Cerebellum (tissue), 4 donors: ENCODE measurements at places on chromosomes 4 and X.
A peak's percentile ranks its signal among the peaks of the same experiment; 100 is the strongest.

DNA sequence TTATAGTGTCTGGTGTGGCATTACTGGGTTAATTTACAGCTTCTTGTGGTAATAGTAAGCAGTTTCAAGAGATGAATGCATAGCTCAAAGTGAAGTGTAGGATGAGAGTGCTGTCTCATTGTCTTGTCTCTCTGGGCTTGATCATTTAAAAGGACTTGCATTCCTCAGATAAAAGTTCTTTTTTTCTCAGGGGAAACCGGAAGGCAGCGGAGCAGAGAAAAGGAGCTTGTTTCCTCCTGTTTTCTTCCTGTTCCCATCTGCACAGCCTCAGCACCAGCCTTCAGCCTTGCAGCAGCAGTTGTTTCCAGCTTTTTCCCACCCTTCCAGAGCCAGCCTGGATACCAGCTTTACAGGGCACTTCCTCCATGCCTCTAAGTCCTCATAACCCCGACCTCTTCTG is 61.4 kb upstream of the LGI2 start:
- no peak for DNase-seq

- DNase-seq, result peak; percentile 13
Observed at GRCh38 chrX:119790977-119791436, 423 bp downstream of the RPL39 start.

GRCh38 chrX:72026341-72027023 is 105.2 kb downstream of the RTL5 start:
- DNase-seq, result no peak

- no peak for DNase-seq
Observed at GRCh38 chr4:153643406-153644383, 40.4 kb upstream of the TLR2 start.

- no peak for DNase-seq
Observed at GRCh38 chr4:26936284-26937065, 75.8 kb downstream of the STIM2 start.

- DNase-seq, result peak; percentile 61
Observed at GRCh38 chr4:84971319-84971932, 4.9 kb upstream of the WDFY3 start.

GRCh38 chrX:138298268-138298667 is 413.2 kb downstream of the FGF13 start:
- DNase-seq, result no peak

GRCh38 chrX:96763608-96764007 is 79.0 kb downstream of the DIAPH2 start:
- no peak for DNase-seq

- no peak for DNase-seq
Observed at GRCh38 chr4:168551211-168551610, 54.4 kb downstream of the PALLD start.

GRCh38 chr4:7839856-7840255 is 99.8 kb downstream of the AFAP1 start:
- DNase-seq, result no peak

DNA sequence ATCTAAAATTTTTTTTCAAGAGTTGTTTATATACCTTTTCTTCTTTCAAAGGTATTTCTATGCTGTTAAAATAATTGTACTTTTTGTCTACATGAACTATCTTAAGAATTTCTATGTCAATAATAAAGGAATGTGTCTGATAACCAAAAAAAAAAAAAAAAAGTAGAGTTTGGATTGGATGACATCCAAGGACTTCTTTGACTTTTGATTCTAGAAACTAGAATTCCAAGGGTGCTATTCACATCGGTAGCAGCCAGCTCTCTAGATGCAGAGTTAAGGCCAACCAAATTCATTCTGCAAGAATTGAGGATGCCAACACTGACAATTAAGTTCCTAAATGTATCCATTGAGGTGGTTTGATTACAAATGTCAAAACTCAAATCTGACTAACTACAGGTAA is 42.0 kb upstream of the PRKG2 start:
- no peak for DNase-seq

GRCh38 chrX:139126493-139126892 is 404.0 kb upstream of the F9 start:
- DNase-seq, result no peak

GRCh38 chrX:120514236-120514635 is 45.1 kb upstream of the LAMP2 start:
- DNase-seq, result no peak

- DNase-seq, result no peak
Observed at GRCh38 chr4:148270630-148271029, 171.6 kb downstream of the NR3C2 start.

DNA sequence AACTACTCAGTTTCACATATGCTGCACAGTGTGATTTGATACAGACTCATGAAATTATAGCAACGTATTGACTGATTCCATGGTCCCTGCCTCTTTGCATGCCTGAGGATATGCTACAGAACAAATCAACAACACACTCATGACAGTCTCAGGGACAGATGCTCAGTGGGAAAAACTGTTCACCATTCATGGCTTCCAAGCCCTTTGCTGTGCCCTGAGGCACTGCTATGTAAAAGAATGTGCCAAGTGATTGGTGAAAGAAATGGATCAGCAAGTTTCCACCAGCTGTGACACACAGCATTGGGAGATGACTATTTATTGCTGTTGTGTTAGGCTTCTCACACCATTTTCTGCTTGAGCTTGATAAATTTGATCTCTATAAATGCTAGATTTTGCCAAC is 825.6 kb upstream of the INTU start:
- no peak for DNase-seq

- DNase-seq, result no peak
Observed at GRCh38 chrX:109343671-109344070, 138.2 kb downstream of the GUCY2F start.

GRCh38 chr4:168716406-168717129 is 219.7 kb downstream of the PALLD start:
- DNase-seq, result no peak

GRCh38 chrX:149539283-149540130 is 1.3 kb upstream of the EOLA1 start:
- DNase-seq, result peak; percentile 72

GRCh38 chrX:48989483-48989882 is 12.6 kb downstream of the GRIPAP1 start:
- DNase-seq, result no peak

DNA sequence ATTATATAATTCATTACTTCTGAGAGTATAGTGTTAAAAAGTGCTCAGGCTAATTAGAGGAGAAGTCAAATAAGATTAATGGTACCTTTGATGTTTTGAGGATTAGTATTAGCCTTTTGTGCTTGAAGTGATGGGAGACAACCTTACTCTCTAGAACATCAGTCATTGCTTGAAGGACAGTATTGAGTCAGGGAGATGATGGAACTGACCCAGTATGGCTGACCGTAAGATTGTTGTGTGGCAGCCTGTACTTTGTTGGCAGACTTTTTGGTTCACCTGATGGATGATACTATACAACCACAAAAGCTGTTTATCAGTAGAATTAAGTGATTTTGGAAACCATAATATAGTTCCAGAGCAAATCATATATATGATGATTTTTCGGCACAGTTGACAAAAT is 9.9 kb downstream of the OGT start:
- DNase-seq, result no peak

- no peak for DNase-seq
Observed at GRCh38 chr4:152068866-152069265, 308.1 kb upstream of the GATB start.

DNA sequence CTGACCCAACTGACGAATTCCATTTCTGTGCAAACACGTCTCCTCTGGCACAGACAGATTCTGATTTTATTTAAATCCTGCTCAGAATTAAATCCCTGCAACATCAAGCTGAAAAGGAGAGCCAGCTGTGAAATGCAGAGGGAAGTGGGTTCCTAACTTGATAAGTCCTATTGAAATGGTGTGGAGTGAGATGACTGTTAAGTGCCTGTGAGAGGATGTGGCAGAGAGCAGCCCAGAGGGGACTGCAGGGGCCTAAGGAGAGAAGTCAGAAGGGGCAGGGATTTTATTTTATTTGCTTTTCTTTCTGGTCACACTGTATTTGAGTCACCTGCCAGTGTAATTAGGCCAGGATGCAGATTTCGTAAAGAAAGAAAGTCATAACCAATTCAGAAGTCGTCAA is 277.4 kb downstream of the NKX6-1 start:
- no peak for DNase-seq

DNA sequence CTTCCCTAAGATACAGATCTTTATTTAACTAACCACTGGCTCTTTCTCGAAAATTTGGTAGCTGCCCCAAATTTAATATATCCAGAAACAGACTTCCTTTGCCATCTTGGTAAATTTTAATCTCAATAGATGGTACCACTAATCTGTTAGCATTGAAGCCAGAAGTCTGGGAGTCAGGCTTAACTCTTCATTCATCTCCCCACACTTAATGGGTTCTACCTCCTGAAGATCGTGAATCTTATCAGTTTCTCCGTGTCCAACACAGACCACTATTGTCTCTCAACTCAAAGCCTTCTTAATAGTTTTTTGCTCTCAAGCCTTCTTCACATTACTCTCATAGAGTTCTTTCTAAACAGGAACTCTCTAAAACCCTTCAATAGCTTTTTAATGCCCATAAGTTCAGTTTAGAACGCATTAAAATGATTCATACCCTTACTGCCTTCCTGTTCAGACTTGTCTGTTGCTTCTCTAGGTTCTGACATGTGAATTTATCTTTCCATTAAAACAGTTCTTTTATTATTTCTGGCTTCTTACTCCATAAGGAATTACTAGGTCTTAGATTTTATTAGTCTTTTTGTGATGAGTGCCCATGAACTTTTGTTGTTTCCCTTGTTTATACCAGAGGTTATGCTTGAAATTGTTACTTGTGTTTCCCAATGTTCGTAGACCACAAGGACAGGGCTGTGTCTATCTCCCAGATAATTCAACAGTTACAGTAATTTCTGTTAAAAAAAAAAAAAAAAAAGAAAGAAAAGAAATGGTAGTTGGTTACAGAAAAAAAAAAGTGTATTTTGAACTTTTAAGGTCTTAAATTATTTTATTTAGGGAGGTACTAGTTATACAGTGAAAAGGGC is 54.7 kb downstream of the SMARCAD1 start:
- no peak for DNase-seq

DNA sequence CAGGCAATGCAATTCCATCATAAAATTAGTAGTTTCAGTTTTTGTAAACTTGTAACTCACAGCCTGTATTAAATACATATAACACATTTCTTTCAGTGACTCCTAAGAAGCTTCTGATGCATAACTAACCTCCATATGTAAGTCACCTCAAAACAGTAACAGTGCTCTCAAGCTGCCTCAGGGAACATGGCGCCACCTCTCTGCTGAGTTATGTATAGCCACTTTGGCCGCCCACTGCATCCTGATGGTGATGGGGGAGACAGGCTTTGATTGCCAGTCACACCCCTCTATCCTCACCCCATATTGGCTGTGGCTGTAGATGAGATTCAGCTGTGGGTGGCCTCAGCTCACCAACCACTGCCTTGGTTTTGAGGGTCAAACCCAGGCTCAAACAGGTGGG is 54.3 kb downstream of the LRBA start:
- no peak for DNase-seq

DNA sequence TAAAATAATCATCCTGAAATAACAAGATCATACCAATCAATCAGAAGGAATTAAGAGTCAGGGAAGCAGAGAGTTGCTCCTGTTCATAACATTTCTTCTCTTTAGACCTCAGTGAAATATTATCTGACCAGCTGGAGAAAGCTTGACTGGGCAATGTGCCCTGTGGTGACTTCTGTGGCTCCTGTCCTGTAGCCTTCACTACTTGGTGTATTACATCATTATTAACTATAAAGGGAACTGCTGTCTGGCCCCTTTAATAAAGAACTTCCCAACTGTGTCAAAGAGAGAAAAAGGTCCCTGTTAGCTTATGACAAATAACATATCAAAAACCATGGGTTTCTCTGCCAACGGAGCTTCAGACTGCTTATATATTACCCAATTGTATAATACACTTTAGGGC is 18.0 kb downstream of the OPHN1 start:
- DNase-seq, result no peak

DNA sequence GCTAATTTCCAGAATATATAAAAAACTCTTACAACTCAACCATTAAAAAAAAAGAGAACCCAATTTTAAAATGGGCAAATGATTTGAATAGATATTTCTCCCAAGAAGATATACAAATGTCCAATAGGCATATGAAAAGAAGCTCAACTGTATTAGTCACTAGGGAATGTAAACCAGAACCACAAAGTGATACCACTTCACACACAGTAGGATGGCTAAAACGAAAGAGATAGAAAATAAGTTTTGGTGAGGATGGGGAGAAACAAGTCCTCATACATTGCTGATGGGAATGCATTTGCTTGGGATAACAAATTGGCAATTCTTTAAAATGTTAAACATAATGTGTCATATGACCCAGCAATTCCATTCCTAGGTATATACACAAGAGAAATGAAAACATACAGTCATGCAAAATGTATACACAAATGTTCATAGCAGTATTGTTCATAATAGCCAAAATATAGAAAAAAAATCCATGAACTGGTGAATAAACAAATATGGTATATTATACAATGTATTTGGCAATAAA is 5.7 kb downstream of the TCEAL3 start:
- DNase-seq, result no peak

- DNase-seq, result no peak
Observed at GRCh38 chrX:44349561-44349960, 6.1 kb upstream of the EFHC2 start.

DNA sequence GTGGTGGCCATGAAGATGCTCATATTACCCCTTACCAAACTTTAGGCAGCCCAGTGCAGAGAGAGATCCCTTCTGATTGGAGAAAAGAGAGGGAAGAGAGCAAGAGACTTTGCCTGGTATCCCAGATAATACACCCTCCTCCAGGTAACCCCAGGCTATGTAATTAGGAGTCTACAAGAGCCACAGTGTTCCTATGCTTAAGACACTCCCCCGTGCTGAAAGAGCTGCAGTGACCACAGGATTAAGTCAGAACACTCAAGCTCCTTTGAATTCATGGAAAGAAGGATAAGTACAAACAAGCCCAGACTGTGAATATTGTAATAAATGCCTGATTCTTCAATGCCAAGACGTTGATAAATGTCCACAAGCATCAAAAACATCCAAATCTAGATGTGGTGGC is 41.4 kb downstream of the PABPC4L start:
- no peak for DNase-seq

DNA sequence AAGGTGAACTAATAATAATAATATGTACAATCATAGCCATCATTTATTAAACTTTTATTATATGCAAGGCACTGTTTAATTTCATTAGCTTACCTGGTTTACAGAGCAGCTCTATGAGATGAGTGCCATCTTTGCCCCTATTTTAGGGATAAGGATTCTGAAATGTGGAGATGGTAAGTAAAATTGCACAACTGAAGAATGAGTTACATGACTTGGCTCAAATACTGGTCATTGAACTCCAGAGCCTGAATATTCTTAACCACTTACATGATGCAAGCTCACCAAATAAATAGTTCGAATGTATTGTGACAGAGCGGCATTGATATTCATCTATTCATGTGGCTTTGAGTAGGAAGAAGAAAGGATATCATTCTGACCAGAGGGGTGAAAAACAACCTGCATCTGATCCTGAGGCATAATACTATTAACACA is 11.7 kb downstream of the ALB start:
- no peak for DNase-seq

DNA sequence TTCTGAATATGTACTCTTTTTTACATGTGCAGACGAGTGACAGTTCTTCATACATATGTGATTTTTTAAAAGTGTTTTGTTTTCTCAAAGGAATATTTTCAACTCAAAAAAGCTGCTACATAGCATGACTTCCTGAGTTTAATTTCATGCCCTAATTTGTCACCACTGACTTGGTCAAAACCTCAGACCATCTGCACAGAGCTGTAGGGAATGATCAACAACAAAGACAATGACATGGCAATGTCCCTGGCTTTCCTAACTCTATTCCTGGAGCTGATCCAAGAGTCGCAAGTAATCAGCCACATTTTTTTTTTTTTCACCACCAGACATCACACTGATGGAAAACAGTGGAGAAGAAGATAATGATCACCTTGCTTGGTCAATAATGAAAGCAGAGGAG is 97.7 kb downstream of the TMA16 start:
- DNase-seq, result peak; percentile 2
